ENCODE measurements at places on chromosomes 4 and X.

- DNase-seq, result no peak
Observed at GRCh38 chr4:2049811-2050210, 9.3 kb upstream of the NAT8L start.

GRCh38 chrX:19846995-19847790 is 40.2 kb downstream of the SH3KBP1 start:
- DNase-seq, result no peak

GRCh38 chr4:150816491-150816890 is 198.6 kb downstream of the LRBA start:
- no peak for DNase-seq

DNA sequence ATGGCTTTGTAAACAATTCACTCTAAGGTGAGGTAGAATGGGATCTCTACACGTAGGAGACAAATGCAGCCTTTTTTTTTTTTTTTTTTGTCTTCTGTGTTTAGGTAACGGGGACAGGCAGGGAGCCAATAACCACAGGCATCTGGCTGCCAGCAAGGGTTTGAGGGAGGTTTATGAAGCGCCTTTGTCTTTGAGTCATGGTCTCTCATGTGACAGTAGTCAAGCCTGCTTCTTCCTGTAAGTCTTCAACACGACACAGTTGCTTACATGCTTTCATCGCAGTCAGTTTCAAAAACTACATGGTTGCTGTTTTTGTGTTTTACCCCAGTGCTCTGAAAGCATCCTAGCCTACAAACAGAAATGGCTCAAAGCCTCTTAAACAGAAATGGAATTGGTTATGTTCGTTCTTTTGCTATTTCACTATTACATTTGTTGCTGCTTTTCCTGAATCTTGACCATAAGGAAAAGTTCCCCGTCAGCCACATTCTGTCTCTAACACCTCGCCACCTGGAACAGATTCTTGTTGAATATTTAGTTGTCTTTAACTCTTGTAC is 127.8 kb upstream of the METTL14 start:
- no peak for DNase-seq

GRCh38 chr4:82452026-82452425 is 21.6 kb downstream of the ENOPH1 start:
- no peak for DNase-seq

DNA sequence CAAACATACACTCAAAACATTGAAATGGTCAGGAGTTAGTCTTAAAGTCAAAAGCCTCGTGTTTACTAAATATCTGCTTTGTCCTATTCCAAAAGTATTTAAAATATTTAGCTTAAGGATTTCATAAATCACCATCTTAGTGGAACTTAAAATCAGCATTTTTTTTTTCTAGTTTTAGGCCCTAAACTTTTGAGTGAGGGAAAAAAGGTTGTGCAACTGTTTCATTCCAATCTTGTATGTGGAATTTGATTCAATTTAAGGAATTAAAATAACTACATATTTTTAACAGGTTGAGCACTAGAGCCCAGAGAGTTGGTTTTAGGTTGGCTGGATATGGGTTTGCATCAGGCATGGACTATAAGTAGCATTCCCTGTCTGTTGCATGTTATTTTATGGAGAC is 35.7 kb upstream of the ANK2 start:
- DNase-seq, result no peak
